ENCODE measurements at places on chromosomes 5 and 9. TPM values are rescaled to one million over a fixed set of nuclear protein-coding genes. Genes with fewer than 3 reads are reported as not detected.

GRCh38 chr9:111074395-111074794 is 36.1 kb upstream of the LPAR1 start:
- no peaks in the 10 kb centered on the region for H3K36me3 ChIP-seq
- DNase-seq, result no peak
- H3K4me1 ChIP-seq, result no peaks in the 10 kb centered on the region
- no peak overlapping the region for H3K27ac ChIP-seq
- no peak overlapping the region for H3K4me3 ChIP-seq

GRCh38 chr9:33289936-33290246 is 425 bp upstream of the NFX1 start:
- peak overlapping the region; percentile 93 for H3K4me3 ChIP-seq
- peaks cover 22% of the 10 kb centered on the region for H3K36me3 ChIP-seq
- no peaks in the 10 kb centered on the region for H3K27me3 ChIP-seq
- no peak for DNase-seq
- H3K27ac ChIP-seq, result peak overlapping the region; percentile 98

DNA sequence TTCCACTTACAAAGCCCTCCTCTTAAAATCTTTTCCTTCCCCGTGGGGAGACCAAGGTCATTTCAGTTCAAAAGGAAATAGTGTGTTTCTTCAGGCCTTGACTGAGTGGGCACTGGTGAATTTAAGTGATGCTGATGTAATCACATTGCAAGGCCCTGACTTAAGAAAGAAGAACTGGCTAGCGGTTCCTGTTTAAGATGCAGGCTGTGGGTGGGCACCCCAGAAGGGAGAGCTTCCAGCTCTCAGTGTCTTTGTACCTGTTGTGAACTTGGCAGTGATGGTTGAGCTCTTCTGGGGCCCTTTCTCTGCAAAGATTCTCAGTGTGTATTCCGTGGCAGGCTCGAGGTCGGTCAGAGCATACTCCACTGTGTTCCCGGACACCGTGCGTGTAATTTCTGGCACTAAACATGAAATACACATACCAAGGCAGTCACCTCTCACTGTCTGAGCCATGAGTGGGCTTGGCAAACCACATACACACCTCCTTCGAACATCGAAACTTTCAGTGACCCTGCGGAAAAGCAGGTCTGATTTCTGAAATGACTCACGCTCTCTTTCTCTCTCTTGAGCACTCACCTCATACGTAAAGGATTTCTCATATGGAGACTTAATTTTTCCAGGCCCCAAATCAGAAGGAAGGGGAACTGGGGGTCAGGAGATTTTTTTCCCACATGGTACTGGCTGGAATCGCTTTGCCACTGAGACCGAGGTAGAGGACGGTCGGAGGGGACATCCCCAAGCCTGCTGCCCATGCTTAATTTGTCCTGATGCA is 81.9 kb downstream of the TNC start:
- peak overlapping the region; percentile 67 for H3K27ac ChIP-seq
- peaks cover 1% of the 10 kb centered on the region for H3K36me3 ChIP-seq
- peaks cover 12% of the 10 kb centered on the region for H3K4me1 ChIP-seq
- DNase-seq, result no peak
- peaks cover 11% of the 10 kb centered on the region for H3K27me3 ChIP-seq
- no peak overlapping the region for H3K4me3 ChIP-seq

DNA sequence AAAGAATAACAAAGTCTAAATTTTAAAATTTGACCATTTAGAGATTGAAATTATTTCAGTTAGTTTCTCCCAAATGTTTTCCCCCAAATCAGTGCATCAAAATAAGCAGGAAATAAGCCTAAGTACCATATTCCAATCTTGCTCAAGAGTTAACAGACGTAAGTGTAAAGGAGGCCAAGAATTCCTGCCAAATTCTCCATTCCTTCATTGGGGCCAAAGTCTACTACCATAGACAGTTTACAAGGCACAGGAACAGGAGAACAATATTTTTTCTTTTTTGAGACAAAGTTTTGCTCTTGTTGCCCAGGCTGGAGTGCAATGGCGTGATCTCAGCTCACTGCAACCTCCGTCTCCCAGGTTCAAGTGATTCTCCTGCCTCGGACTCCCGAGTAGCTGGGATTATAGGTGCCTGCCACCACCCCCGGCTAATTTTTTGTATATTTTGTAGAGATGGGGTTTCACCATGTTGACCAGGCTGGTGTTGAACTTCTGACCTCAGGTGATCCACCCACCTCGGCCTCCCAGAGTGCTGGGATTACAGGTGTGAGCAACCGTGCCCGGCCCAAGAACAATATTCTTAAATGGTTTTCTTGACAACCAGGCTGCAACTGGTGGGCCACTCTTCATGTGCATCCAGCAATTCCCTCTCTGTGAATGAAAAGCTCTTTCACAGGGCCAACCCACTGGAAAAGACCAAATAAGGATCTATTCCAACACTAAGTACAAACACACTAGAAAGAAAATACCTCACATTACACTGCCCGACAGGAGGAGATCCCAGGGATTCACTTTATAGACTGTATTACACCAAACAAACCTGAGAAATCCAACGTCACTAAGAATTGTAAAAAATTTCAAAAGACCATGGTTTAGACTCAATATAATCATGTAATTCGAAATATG is 127.7 kb downstream of the MAPKAP1 start:
- H3K27ac ChIP-seq, result no peak overlapping the region
- no peak overlapping the region for H3K4me3 ChIP-seq
- no peak for DNase-seq
- no peaks in the 10 kb centered on the region for H3K4me1 ChIP-seq
- peaks cover 46% of the 10 kb centered on the region for H3K36me3 ChIP-seq

GRCh38 chr5:147565524-147565923 is 55.7 kb upstream of the DPYSL3 start:
- H3K27me3 ChIP-seq, result no peaks in the 10 kb centered on the region
- H3K4me1 ChIP-seq, result no peaks in the 10 kb centered on the region
- no peak overlapping the region for H3K4me3 ChIP-seq
- no peaks in the 10 kb centered on the region for H3K36me3 ChIP-seq
- no peak overlapping the region for H3K27ac ChIP-seq

The LMNB1 gene
- 243 TPM for total RNA-seq

The SIGMAR1 gene
- 48.8 TPM for total RNA-seq

The PLEKHG4B gene
- not detected for total RNA-seq
